ENCODE measurements at places on chromosomes 12 and 14.

DNA sequence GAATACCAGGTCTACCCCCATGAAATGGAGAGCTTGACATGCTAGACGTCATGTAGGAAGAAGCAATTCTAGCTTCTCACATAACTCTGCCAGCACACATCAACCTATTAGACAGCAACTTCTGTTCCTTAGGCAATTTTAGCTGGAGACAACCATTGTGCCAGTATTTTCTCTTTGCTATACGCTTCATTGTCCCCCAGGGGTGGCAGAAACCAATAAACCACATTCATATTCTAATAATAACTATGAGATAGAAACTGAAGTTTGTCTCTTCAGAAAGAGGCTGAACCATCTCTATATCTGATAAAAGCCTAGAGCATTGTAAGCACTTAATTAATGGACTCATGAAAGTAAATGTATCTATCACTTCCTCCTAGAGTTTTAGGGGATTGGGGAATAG is 278.6 kb downstream of the FOXG1 start:
- DNase-seq, result no peak

- DNase-seq, result no peak
Observed at GRCh38 chr12:79016181-79016580, 151.6 kb downstream of the SYT1 start.

- no peak for DNase-seq
Observed at GRCh38 chr12:92961949-92962348, 32.9 kb upstream of the EEA1 start.

DNA sequence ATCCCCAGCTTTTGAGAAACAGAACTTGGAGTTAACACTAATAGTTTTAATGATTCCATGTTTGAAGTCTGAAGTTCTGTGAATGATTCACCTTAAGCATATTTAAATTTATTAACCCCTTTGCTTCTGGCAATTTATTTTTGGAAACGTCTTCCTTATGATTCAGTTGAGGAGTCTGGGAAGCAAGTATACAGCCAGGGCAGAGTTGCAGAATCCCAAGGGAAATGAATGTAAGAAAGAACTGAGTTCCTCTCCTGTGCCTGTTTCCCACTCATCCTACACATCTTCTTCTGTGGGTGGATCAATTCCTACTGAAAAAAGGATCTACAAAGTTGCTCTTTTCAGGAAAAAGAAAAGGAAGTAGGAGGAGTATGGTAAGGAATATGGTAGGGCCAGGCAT is 108.2 kb upstream of the CCDC91 start:
- no peak for DNase-seq

- no peak for DNase-seq
Observed at GRCh38 chr12:24444634-24445033, 495.2 kb upstream of the SOX5 start.

GRCh38 chr12:52280796-52281560 is 6.5 kb downstream of the KRT86 start:
- no peak for DNase-seq

DNA sequence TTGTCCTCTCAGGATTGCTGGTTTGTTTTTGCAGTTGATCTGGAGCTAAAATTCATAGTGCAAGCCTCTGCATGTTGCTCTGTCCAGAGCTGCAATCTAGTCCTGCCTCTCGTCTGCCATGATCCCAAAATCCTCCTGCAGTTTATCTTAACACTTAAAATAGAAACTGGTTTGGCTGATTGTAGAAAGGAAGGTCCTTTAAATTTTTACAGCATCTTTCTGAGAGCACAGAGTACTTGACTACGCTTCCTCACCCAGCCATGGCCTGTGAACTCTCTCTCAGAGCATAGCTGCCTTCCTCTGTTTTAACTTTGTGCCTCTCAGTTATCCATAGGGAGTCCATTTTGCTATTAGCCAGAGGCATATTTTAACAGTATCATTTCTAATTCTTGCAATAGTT is 877.1 kb downstream of the C12orf50 start:
- no peak for DNase-seq

- DNase-seq, result no peak
Observed at GRCh38 chr14:69582212-69582611, 7.5 kb upstream of the CCDC177 start.

GRCh38 chr14:57266065-57266464 is 2.6 kb downstream of the EXOC5 start:
- DNase-seq, result no peak

DNA sequence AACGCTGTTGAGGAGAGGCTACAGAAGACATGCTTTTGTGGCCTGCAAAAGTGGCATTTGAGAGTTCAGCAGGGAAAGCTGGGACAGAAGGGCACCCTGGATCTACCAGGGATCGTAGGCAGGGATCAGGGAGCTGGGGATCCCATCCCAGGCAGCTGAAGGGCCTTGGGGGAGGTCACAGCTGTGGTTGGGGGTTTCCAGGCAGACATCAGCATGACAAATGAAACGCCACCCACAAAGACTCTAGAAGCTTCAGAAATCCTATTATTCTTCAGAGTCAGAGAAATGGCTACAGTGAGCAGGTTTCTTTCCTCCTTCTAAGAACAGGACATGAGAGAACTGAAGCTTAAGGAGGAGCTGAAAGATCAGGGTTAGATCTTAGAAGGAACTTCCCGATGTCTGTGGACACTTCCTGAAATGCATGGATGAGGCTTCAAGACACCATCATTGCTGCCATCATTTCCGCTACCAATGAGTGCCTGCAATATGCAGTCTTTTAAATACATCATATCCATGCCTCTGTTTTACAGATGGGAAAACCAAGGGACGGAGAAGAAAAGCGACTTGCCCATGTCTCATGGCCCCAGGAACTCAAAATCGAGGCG is 104.3 kb downstream of the RBM19 start:
- DNase-seq, result no peak

GRCh38 chr14:68510201-68511128 is 282.4 kb downstream of the ZFP36L1 start:
- no peak for DNase-seq

DNA sequence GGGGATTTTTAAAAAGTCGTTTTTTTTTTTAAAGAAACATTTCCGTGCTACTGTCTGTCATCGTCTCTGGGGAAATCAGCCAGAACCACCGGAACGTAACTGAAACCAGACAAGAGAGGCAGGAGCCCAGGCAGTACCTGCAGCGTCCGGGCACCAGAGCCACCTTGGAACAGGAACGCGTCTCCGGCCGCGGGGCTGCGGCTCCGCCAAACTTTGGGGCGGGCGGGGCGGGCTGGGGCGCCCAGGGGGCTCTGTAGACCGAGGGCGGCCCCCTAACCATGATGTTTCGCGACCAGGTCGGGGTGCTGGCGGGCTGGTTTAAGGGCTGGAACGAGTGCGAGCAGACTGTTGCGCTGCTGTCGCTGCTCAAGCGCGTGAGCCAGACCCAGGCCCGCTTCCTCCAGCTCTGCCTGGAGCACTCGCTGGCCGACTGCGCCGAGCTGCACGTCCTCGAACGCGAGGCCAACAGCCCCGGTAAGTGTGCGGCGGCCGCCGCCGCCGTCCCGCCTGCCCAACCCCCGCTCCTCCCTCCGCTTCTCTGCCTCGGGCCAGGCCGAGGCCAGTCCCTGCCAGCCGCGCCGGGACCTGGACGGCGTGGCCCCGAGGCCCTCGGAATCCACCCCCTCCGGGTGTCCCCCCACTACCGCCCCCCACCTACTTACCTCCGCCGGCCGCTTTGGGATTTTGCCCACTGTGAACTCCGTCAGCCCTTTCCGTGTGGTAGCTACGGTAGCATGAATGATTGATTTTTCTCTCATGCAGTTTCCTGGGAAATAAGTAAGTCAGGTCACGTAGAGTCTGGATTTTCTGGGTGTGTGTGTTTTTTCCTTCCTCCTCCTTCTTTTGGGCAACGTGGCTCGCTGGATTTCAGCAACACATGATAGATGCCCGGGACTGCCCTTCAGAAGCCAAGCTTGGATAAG is 972 bp downstream of the SAMD4A start:
- no peak for DNase-seq

DNA sequence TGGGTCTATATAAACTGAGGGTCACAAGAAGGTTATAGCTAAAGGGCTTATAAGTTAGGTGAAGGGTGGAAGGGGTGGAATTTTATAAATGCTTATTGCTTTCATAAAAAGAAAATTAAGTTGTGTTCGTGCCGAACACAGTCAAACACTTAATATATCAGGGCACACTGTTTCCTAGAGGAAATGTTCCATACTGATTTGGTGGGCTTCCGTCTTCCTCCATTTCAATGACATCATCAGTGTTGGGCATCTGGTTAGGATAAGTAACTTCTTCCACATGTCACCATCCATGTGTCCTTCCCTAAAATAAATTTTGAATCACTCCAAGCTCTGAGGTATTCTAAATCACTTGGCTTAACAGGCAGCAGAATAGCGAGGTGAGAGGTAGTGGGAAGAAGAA is 466.4 kb downstream of the MED13L start:
- no peak for DNase-seq

- DNase-seq, result peak; percentile 53
Observed at GRCh38 chr12:123043536-123044001, 63.1 kb downstream of the ARL6IP4 start.

DNA sequence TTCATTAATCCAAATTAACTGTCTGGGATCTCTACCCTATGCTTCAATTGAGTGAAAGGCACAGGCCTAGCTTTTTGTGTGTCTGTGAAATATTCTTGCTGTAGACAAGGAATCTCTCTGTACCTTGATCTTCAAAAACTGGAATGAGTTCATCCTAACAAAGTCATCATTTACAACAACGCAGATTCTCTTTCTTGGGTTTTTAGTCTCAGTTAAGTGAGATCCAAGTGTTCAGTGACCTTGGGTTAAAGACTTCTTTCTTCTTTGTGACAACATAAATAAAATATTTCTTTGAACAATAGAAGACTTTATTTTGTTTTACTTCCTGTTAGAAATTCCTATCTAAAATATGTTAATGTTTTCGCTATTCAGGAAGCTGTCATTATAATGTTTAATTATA is 192.2 kb upstream of the LMNTD1 start:
- DNase-seq, result no peak

GRCh38 chr12:3129301-3130056 is 52.3 kb downstream of the TSPAN9 start:
- DNase-seq, result no peak

GRCh38 chr14:58822856-58823255 is 185.1 kb downstream of the DACT1 start:
- no peak for DNase-seq

DNA sequence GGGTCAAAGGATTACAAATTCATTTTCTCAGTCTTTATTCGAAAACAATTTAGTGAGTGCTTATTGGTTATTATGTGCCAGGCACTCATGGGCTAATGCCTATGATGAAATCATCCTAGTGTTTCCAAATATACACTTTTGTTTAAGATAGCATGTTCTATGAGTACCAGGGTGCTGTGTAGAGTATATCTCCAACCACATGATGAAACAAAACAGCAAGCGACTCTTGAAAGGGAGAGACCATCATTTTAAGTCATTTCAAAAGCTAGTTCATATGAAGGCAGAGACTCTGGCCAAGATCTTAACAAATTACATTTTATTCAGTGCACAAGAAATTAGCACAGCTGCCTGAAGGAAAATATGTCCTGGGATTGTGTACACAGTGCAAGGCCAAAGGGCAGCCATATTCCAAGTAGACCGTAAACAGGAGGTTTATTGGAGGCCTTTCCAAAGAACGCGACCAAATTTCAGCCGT is 204.2 kb downstream of the EFCAB11 start:
- no peak for DNase-seq

DNA sequence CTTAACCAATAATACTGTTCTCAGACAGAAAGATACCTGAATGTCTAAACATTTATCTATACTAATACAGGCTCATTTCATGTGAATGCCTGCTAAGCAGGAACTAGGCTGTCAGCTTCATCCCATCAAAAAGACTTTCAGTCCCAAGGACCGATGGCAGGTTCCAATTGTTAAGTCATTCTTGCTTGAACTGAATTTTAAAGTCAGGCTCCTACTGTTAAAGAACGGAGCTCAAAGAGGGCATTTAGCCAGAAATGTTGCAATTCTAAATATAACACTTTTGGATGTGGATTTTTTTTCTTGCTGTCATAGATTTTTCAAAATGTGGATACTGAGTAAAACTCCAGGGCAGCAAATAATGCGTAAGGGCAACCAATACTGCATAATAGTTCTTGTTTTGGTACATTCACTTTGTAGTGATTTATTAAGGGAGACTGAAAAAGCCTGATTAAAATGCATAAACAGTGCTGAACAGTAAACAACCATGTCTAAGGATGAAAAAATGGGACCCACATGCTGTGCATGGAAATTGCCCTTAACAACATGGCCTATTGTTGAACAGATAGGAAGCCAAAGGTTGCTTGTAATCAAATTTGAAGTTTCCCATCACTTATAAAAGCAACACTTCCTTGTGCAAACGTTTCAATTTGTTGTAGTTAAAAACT is 38.6 kb upstream of the DBX2 start:
- DNase-seq, result no peak

DNA sequence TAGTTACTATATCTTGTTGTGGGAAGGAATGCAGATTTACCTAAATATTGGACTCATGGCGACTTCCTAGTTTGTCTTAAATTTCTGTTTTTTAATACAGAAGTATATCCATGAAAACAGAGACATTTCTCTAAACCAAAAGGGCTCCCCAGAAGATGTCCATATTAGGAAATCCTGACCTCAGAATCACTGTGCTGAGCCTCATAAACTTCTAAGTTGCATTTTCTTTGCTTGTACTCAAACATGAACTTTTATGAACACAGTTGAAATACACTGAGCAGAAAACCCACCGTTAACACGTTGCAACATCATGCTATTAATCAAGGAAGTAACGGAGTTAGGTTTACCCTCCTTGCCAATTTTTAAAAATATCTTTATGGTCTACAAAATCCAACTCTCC is 42.9 kb upstream of the NR2C1 start:
- no peak for DNase-seq

DNA sequence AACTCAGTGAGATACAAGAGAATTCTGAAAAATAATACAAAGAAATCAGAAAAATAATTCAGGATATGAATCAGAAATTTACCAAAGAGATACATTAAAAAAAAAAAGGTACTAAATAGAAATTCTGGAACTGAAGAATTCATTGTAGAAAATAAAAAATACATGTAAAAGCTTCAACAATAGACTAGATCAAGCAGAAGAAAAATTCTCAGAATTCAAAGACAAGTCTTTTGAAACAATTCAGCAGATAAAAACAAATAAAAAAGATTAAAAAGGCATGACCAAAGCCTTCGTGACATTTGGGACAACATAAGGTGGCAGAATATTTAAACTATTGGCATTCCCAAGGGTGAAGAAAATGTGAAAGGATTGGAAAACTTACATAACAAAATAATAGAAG is 133.1 kb upstream of the CNOT2 start:
- DNase-seq, result no peak

GRCh38 chr14:70641548-70642302 is at the start of gene TTC9:
Gene TTC9, plus strand, starts transcription at chr14:70641916. Its CDS starts 214 bp downstream, at chr14:70642130.
- DNase-seq, result no peak

GRCh38 chr14:36626151-36626550 is 35.5 kb upstream of the PAX9 start:
- no peak for DNase-seq

- no peak for DNase-seq
Observed at GRCh38 chr14:57871459-57872080, 5.7 kb upstream of the SLC35F4 start.

DNA sequence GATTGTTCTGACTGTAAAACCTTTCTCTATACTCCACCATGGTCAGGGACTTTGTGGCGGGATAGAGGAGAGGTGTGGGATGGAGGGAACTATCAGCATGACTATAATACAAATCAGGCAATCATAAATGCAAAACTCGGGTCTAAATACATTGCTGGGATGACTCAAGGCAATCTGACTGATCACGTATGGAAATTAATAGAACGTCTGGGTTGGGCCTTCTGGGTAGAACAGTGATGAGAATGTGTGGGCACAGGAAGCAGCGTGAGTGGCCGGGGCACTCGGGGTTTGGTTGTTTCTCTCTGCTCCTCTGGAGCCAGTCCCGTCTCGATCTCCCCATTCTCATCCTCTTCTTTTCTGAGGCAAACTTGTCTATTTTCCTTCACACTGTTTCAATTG is 485.8 kb downstream of the VRK1 start:
- DNase-seq, result no peak
